ENCODE measurements at places on chromosomes 11 and 22.

DNA sequence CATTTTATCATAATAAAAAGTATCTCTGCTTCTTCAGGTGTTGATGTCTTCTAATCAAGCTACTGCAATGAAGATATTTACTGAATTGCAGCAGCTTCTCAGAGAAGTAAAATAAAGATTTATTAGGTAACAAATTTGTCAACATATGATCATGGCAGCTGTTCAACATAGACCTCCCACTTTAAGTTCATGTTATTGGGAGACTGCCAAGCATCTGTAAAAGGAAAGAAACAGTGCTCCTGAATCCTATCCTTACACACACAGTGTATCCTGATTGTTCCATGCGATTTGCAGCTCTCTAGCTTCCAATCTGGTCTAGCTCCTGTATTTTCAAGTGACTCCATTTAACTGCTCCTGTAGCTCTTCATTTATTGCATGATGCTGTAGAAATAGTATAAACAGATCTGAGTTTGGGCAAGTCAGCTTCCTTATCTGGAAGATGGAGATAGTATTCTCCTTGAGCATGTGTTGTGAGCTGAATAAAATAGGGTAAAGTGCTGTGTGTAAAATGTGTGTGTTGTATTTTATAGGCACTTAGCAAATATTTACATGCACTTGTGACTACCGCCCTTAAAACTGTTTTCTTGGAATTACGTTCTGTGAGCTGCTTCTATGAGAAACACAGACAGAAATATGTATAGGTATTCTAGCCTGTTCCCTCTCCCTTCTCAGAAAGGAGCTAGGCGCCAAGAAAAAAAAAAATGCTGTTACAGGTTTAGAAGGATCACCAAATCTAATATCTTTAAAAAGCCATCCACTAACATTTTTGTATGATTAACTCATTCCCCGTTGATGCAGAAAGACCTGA lies 290.6 kb downstream of the JRKL start:
- no peak for DNase-seq

- no peak for DNase-seq
These were observed 97.9 kb downstream of the CWF19L2 start for GRCh38 chr11:107359701-107360100.

- DNase-seq = no peak
These were observed 1.4 kb upstream of the PHOX2A start for GRCh38 chr11:72245263-72245816.

GRCh38 chr22:30705710-30706651 lies 11.3 kb downstream of the OSBP2 start:
- no peak for DNase-seq

DNA sequence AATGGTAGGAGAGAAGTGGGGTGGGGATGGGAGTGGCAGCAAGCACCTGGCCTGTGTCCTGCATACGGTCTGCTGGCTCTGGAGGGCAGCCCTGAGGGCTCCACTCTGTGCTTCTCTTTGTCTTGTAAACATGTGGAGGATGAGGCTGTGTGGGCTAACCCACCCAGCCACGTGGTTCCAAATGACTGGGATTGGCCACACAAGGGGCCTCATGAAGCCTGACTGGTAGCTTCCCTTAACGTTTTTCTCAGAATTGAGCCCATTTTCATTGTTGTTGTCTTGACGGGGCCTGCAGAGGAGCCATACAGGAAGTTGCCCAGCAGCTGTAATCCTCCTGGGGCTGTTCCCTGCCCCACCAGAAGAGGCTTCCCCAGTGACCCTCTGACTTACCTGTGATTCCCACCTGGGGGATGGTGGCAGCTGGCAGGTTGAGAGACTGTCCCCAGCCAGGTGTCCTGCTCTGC lies 18.0 kb downstream of the DERL3 start:
- no peak for DNase-seq

GRCh38 chr11:502288-503178 lies 4.5 kb downstream of the RNH1 start:
- DNase-seq = no peak

DNA sequence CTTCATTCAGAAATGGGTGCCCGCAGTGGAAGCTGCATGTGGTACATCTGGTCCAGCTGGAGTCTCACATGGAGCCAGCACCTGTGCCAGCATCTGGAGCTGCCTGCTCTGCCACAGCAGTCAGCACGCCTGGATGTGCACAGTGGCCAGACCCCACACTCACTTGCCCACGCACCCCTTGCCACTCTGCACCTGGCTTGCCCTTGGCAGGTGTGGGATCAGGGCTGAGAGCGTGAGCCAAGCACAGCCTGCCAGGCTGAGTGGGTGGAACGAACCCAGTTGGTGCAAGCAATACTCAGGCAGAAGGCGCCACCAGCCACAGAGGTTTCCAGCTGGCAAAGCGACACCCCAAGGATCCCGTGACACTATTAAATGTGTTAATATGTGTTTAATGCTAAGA lies 95.5 kb upstream of the AMOTL1 start:
- no peak for DNase-seq

GRCh38 chr11:32571039-32571438 lies 12.6 kb upstream of the EIF3M start:
- DNase-seq = no peak

- DNase-seq = no peak
These were observed 499.6 kb downstream of the BRD1 start for GRCh38 chr22:49328118-49328475.

DNA sequence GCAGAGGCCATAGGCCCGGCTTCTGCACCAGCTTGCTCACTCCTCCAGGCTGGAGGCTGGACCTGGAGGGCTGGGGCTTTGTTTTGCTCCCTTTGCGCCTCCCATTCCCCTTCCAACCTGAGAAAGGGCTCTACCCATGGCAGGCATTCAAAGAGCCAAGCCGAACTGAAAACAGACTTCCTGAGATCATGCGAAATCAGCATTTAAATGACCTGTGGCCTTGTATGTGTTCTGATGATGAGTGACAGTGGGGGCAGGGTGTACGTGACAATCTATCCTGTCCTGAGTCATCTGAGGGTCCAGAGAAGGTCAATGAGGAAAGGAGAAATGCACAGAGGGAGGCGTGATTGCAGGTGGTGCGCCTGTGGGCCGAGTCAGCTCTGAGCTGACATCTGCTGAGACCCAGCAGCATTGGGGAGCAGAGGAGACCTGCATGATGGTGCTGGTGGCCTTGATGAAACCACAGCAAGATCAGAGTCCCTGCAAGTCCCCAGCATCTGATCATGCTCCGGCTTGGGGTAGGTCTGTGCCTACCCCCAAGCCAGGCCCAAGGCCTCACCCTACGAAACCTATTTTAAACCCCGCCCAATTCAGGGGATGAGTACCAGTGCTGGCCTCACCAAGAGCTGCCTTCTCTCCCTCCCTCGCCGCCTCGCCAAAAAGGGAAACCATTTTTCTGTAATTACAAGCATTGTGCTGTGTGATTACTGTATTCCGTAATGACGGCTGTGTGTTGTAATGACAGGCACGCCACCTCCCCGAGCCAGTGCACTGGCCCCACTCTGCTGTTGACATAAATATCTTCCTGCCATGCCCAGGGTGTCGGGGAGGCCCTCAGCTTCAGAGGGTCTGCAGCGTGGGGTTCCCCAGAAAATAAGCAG lies 95.2 kb upstream of the ANO1 start:
- DNase-seq = no peak

- DNase-seq = no peak
These were observed 78.0 kb downstream of the MYEOV start for GRCh38 chr11:69371731-69372588.

DNA sequence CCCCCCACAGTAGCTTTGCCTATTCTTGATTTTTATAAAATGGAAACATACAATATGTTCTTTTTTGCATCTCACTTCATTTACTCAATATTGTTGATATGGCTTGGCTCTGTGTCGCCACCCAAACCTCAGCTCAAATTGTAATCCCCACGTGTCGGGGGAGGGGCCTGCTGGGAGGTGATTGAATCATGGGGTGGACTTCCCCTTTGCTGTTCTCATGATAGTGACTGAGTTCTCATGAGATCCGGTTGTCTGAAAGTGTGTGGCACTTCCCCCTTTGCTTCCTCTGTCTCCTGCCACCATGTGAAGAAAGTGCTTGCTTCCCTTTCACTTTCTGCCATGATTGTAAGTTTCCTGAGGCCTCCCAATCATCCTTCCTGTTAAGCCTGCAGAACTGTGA lies 431.3 kb downstream of the MN1 start:
- no peak for DNase-seq

GRCh38 chr11:1563697-1564534 lies 8.2 kb downstream of the DUSP8 start:
- no peak for DNase-seq

Measured in NCI-H1417 treated with DMSO at 0.1 percent for 48 hours (cell line).